CD4-positive, alpha-beta T cell treated with Interleukin-4 for 4 hours (primary cell): ENCODE measurements at places on chromosomes 16 and 17.

DNA sequence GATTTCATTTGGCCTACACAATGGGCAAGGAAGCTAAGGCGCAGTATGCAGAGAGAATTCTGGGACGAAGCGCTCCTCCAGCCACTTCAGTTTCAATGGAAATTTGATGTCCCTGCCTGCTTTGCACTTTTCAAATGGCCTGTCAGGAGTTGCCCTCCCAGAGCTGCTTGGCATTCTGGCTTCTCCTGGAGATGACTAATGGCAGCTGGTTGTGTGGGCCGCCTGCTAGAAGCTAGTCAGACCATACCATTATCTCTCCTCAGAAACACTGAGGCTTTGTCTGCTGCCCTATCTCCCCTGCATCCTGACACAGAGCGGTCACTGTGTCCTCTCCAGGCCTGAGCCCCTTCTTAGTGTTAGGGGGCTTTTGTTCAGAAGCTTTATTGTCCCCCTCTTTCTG is 180.1 kb downstream of the SPECC1 start:
- no peak for DNase-seq

GRCh38 chr17:14794961-14795360 is 470.2 kb downstream of the PMP22 start:
- no peak for DNase-seq

DNA sequence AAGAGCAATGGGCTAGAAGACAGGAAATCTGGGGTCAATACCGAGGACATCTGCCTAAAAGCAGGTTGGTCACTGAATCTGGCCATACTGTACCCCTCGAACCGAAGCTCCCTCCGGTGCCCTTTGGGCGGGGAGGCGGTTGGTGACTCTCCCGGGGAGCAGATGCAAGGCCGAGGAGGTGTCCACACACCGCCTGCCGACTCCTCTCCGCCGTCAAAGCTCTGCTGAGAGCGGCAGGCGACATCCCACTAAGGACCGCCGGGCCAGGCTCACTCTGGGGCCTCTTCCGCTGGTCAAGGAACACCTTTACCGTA is 458 bp downstream of the ZNF200 start:
- no peak for DNase-seq

GRCh38 chr17:249236-249993 is 68.0 kb upstream of the DOC2B start:
- DNase-seq = no peak
